ENCODE measurements at places on chromosomes 7 and 10.

GRCh38 chr7:101173752-101174244 is 6.3 kb downstream of the NAT16 start:
- no peak for DNase-seq

- DNase-seq: no peak
These were observed 100.8 kb downstream of the ATXN7L1 start for GRCh38 chr7:105775580-105775979.

GRCh38 chr7:91827169-91827568 is 53.3 kb downstream of the MTERF1 start:
- no peak for DNase-seq

DNA sequence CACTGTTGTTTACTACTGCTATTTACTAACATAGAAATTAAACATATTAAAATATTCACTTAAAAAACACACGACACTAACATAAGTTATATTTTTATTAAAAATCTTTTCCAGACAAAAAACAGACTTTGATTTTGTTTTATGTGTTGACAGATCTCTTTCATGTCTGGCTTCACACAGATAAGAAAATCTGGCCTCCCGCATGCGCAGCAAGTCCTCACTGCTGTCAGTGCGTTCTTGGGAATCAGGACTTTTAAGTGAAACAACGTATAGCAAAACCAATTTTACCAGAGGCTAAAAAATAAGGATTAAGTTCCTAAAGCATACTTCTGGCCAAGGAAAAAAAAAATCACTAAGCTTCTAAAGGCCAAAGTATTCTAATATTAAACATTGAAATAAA is 1.2 kb upstream of the IDI1 start:
- no peak for DNase-seq

DNA sequence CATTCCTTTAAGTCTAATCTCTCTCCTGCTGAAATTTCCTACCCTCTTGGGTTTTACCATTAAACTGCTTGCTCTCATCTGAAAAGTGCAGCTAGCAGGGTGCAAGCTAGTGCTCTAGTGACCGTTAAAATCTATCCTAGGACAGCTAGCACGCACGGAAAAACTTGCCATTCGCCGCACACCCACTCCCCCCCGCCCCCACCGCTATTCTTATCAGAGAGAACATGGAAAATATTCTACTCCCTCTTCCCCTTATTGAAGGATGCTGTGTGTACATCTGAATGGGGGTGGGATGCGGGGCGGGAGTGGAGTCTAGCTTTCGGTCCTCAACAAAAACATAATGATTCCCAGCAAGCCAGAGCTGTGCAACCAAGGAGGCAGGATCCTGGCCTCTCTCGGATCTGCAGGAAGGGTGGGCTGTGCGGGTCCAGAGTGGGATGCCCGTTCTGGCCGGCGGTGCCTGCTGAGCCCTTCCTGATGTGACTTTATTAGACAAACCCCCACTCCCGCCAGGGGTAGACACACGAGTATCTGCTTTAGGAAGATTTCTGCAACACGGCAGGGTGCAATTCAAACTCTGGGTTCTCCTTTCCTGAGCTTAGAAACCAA is 1.1 kb upstream of the ADRA2A start:
- no peak for DNase-seq

- no peak for DNase-seq
These were observed 19.8 kb upstream of the KDM7A start for GRCh38 chr7:140196361-140197217.
